ENCODE measurements at places on chromosomes 1 and 21. TPM values are rescaled to one million over a fixed set of nuclear protein-coding genes. Genes with fewer than 3 reads are reported as not detected.

The ZNF695 gene
- total RNA-seq, result 1.6 TPM

The RAP1GAP gene
- 0.62 TPM for total RNA-seq

The NBPF4 gene
- not detected for total RNA-seq

The KIAA0040 gene
- 9.1 TPM for total RNA-seq

The NEK2 gene
- 6.0 TPM for total RNA-seq

The C1orf210 gene
- not detected for total RNA-seq

The CFAP107 gene
- 0.62 TPM for total RNA-seq

The DPT gene
- total RNA-seq, result 97.8 TPM

The ENAH gene
- 59.4 TPM for total RNA-seq

The PLA2G2A gene
- total RNA-seq, result 0.35 TPM

The VANGL1 gene
- total RNA-seq, result 4.9 TPM

The ZSCAN20 gene
- 5.9 TPM for total RNA-seq

The CELA3B gene
- not detected for total RNA-seq

The FCRL1 gene
- total RNA-seq, result 0.09 TPM

The TENT5C gene
- total RNA-seq, result 6.6 TPM

The CYP4B1 gene
- not detected for total RNA-seq

The MARK1 gene
- 6.8 TPM for total RNA-seq

The NEGR1 gene
- total RNA-seq, result 22.3 TPM

The TDRD5 gene
- under 0.01 TPM for total RNA-seq

The GNAT2 gene
- 0.13 TPM for total RNA-seq

The ANP32E gene
- 15.9 TPM for total RNA-seq

Data from muscle of leg (tissue), 16 donors.